ENCODE measurements at places on chromosomes 4 and X.

DNA sequence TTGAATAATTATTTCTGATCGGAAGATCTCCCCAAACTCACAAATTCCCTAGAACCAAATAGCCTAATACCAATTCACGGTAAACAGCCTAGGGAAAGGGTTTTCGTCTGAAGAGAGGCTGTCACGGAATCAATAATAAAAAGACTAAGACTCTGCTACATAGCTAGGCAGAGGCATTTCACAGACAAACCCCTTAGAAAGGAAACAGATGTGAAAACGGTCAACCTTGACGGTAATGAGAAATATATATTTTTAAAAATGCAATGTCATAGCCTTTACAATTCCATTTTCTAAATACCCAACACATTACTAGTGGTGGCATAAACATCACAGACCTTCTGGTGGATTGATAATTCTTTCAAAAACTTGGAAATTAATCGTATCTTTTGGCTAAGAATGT is 28.4 kb downstream of the PROM1 start:
- DNase-seq: no peak

- DNase-seq: peak; percentile 0
These were observed 230.4 kb downstream of the EDA2R start for GRCh38 chrX:66408507-66408906.

DNA sequence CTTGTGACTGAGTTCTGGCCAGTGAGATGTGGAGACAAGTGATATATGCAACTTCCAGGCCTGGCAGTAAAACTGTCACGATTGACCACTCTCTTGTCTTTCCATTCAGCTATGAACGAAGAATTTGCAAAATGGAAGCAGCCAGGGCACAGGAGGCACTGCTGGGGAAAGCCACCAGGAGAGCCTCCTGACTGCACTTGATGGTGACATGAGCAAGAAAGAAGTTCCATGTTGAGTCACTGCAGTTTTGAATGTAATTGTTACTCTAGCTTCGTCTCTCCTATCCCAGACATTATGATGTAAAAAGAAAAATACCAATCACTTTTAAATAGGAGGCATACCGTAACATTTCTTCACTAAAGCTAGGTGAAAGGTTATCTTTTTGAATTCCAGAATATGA is 32.4 kb upstream of the ZCCHC4 start:
- no peak for DNase-seq

- DNase-seq: no peak
These were observed 22.7 kb upstream of the PGRMC2 start for GRCh38 chr4:128310266-128310697.

DNA sequence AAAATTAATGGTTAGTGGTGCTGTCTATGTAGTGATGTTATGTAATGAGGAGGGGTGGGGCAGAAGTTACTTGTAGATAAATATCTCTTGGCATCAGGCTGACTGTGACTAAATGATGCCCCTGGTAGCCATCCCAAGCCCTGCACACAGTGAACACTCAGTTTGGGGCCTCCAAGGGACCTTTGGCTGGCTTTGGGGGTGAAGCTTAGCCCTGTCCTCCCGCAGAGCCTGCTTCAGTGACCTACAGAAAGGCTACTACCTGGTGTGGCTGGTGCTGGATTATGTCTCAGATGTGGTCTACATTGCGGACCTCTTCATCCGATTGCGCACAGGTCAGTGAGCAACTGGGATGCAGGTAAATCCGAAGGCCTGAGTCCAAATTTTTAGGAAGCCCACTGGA is 7.8 kb downstream of the CNGA2 start:
- no peak for DNase-seq

DNA sequence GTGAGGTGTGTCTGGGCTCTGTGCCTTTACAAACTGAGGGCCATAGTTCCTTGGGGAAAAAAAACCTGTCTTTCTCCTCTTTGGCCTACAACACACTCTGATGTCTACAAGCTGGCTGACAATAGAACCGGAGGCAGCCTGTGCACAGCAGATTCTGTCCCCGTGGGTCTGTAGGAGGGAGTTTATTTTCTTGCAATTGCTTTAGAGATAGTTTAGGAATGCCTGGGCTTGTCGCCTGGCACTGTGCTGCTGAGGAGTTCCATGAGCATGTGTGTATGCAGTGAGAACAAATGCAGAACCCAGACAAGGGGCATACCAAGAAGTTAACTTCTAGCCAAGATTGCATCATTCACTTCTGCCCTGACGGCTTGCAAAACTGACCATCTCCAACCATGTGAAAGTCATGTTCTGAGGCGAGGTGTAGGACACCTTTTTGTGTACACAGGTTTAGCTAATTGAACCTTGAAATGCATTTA is 54.1 kb downstream of the CCNI start:
- DNase-seq: no peak

- DNase-seq: no peak
These were observed 29.9 kb downstream of the PCDH10 start for GRCh38 chr4:133178956-133179355.

- DNase-seq: no peak
These were observed 287.8 kb downstream of the RAPGEF2 start for GRCh38 chr4:159390648-159391047.

GRCh38 chrX:100648458-100649417 is 4.7 kb downstream of the SRPX2 start:
- DNase-seq: no peak

DNA sequence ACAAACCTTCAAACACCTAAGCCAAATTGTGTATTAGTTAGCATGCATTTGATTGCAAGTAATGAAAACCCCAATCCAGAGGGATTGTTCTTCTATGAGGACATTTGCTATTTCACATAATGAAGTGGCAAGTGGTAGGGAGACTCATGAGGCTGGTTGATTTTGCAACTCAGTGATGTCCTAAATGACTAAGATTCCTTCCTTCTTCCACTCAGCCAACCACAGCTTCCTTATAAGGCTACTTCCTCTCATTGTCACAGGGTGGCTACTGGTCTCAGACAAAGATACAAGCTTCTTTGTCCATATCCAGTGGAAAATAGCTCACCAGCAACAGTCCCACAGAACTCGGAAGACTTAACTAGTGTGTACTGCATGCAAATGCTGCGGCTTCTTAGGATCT is 5.3 kb upstream of the OTC start:
- no peak for DNase-seq

DNA sequence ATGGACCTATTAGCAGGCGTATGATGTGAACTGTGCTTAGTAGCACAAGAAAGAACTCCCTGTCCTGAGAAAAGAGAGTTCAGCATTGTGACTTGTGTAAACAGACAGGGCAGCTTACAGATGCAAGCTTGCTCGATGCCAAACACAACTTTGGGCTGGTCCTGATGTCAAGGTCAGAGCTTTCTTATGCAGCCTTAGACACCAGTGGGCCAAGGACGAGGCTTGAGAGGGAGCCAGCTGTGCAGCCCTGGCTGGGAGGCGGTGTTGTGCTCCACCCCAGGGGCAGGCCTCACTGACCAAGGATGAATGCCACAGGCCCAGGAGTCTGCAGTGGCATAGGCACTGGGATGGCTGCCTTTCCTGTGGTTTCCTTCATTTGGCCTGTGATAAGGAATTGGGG is 35.4 kb downstream of the JADE1 start:
- DNase-seq: no peak

DNA sequence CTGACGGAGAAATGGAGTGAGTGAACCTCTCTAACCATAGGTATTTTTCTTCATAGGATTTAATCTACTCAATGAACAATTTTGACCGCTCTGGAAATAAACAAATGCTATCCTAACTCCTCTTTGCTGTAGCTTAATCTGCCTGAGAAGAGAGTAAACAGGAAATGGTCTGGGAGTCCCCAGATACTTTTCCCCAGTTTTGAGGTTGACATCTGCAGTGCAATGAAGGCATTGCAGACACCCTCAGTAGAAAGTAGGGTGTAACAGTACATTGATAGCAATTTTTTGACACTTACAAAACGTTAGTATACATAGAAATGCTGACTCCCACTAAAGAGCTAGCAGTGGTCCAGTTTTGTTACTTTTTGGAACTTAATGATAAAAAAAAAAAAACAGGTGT is 495.9 kb upstream of the FAM241A start:
- DNase-seq: no peak

DNA sequence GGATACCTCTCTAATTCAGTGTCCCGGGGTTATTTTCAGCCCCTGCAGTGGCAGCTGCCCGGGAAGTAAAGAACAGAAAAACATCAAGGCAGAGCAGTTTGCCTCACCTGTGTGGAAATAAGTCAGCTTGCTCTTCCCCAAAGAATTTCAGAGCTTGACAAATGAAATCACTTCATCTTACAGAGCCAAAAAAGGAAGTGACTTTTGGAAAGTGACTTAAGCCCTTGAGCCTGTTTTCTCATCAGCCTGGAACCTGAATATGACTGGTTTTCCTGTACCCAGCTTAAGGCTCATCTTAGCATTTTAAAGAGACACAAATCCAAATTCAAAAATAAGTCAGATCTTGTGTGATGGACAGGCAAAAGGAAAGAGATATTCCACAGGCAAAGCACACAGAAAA is 211.6 kb downstream of the RCHY1 start:
- no peak for DNase-seq

DNA sequence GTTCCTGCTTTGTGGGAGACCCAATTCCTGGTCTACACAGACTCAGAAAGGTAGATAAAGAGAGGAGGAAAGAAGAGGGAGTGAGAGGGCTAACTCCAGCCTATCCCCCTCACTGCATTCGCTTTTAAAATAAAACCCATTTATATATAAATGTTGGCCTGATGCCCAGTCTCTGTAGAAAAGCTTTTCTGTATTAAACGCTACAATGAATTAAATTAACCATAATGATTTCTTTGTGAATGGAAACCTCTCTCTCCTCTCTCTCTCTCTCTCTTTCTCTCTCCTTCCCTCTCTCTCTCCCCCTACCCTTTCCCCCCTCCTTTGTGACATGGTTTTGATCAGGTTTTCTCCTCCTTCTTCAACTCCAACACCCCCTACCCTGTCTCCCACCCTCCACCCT is 34.8 kb downstream of the PJA1 start:
- DNase-seq: no peak

- no peak for DNase-seq
These were observed 484.2 kb upstream of the BOD1L1 start for GRCh38 chr4:14111730-14112181.

DNA sequence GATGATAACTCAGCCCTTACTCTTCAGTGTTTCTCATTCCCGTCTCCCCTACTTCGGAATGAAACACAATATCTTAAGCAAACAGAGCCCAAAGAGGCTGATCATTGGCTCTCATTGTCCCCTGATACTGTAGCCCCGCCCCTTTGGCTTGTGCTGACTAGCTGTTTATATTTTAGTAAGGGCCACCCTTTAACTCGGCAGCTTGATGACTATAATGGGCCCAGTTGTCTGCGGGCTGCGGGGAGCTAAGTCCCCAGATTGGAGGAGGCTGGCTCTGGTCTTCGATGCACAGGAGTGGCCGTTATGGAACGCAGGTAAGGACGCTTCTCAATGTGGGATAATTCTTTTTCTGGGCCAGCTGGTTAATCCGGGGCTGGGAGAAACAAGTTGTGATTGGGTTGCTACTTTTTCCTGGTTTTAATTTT is at the start of gene TRIM2:
Gene TRIM2 (plus strand): TSS at position 197 of the 425 bp plus-strand sequence. CDS start 88 bp downstream, at position 285.
- no peak for DNase-seq

DNA sequence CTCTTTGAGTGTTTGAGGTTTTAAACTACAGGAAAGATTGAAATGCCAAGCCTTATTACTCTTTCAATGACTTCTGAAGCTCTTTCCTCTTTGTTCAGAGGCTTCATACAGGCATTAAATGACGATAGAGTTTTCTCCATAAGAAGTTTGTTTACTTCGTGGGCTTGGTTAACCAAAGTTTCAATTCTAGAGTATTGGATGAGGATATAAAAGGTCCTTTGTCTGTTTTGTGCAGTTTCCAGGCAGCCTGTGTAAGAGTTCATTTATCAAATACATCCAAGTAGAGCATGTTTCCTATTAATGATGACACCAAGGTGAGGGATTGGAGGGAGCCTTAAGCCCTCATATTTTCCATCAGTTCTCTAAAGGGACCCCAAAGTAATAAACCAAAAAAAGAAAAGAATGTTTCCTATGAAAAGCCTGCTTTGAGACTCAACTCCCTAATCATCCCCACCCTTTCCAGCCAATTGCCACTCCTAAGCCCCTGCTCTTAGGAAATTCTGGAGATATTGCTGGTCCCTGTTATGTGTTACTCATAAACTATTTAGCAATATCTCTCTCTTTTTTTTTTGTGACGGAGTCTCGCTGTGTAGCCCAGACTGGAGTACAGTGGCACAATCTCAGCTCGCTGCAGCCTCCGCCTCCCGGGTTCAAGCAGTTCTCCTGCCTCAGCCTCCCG is 106.2 kb upstream of the IL13RA1 start:
- DNase-seq: no peak

DNA sequence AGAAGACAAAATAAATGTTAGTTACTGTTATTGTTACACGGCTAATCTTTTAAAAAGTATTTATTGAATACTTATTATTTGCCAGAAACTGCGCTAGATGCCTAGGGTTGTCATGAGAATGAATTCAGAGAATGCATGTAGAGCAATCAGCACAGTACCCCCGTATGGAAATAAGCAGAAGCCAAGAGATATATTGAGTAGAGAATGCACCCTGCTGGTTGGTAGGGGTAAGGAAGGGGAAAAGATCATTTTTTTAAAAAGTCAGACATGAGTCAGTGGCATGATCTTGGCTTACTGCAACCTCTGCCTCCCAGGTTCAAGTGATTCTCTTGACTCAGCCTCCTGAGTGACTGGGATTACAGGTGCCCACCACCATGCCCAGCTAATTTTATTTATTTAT is 13.1 kb upstream of the DRP2 start:
- DNase-seq: no peak

GRCh38 chrX:103849558-103849957 is 17.5 kb upstream of the RAB9B start:
- DNase-seq: no peak

GRCh38 chr4:108674356-108674977 is 24.1 kb downstream of the OSTC start:
- no peak for DNase-seq

GRCh38 chr4:25069014-25069413 is 38.3 kb upstream of the LGI2 start:
- DNase-seq: no peak

GRCh38 chr4:25031077-25031621 is 403 bp upstream of the LGI2 start:
- no peak for DNase-seq

DNA sequence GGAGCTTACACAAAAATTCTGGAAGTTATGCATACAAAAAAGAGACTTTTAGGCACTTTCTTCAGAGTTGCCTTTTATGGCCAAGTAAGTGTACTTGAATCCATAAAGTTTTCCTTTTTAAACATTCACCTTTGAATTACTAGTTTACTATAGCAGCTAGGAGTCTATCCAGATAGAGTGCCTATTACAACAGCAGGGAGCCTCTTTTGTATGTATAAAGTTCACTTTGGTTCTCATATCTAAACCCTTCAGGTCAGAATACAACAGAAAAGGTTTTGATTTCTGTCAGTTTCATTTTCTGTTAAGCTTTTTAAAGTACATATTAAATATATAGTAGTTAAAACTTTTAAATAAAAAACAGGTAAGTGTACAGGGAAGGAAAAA is 51.4 kb upstream of the IL13RA1 start:
- no peak for DNase-seq

DNA sequence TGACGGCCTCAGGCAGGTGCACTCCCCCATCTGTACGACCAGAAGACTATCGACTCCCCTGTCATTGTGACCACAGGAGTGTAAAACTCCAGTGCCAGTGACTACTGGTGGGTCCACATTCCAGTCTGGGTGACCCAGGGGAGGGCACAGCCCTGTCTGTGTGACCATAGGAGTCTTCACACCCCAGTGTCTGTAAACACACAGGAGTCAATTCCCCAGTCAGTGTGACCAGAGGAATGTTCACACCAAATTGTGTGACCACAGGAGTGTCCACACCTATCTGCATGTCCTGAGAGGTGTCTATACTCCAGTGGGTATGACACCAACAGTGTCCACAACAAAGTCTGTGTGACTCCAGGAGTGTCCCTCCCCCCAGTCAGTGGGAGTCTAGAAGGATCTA is 12.0 kb downstream of the FTSJ1 start:
- no peak for DNase-seq

GRCh38 chr4:176889776-176890175 is 97.1 kb upstream of the VEGFC start:
- no peak for DNase-seq
